ENCODE measurements at places on chromosomes 7 and 10. TPM values are rescaled to one million over a fixed set of nuclear protein-coding genes. Genes with fewer than 3 reads are reported as not detected.
A peak's percentile ranks its signal among the peaks of the same experiment; 100 is the strongest.

Gene MRC1
- 14.8 TPM for polyA plus RNA-seq

GRCh38 chr7:128104108-128104742 lies 73.0 kb upstream of the LRRC4 start:
- no peaks in the 10 kb centered on the region for H3K4me1 ChIP-seq
- no peak for DNase-seq
- H3K4me3 ChIP-seq: no peak overlapping the region
- peaks cover 3% of the 10 kb centered on the region for H3K27me3 ChIP-seq

GRCh38 chr7:157807510-157807909 lies 470.7 kb downstream of the DNAJB6 start:
- H3K4me3 ChIP-seq: no peak overlapping the region
- H3K27ac ChIP-seq: no peak overlapping the region
- DNase-seq: no peak

DNA sequence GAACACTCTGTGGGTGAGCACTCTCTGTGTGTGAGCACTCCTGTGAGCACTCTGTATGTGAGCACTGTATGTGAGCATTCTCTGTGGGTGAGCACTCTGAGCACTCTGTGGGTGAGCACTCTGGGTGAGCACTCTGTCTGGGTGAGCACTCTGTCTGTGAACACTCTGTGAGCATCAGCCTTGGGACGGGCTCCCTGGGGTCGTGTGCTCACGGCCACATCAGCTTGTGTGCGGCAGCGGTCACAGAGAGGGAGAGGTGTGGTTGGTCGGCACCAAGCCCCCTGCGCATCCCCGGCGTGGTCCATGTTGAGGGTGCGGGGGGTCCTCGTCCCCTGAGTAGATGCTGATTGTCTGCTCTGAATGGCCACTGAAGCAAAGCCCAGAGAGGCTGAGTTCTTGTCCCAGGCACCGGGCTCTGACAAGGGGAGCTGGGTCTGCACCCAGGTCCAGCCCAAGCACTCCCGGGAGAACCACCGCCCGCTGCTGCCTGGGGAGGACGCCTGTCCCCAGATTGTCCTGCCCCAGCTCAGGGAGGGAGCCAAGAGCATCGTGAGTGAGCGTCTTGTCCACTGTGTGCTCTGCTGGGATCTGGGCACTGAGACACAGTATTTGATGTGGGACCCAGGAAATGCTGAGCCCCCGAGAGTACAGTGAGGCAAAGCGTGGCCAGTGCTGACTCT lies 143.7 kb downstream of the DNAJB6 start:
- H3K27ac ChIP-seq: no peak overlapping the region
- H3K27me3 ChIP-seq: no peaks in the 10 kb centered on the region
- H3K36me3 ChIP-seq: no peaks in the 10 kb centered on the region
- no peaks in the 10 kb centered on the region for H3K4me1 ChIP-seq

Gene LBX1
- not detected for polyA plus RNA-seq

DNA sequence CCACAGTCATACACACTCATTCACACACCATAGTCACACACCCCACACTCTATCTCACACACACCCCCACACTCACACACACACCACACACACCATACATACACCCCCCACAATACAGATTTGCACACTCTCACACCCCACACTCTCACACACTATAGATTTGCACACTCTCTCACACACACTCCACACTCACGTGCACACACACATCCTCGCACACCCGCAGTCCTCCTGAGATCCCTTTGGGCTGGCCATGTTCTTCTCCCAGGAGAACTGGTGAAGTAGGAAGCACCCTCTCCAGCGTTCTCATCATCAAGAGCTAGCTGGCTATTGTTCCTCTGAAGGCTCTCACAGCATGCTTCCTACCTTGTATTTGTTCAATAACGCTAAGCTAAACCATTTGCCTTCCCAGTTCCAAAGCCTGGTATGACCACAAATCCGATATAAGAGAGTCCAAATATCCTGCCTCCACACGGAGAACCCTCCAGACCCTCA lies 86.2 kb downstream of the HECW1 start:
- no peak overlapping the region for H3K4me3 ChIP-seq
- H3K4me1 ChIP-seq: no peaks in the 10 kb centered on the region
- no peak for DNase-seq

GRCh38 chr10:126598009-126598408 lies 72.5 kb downstream of the C10orf90 start:
- peak; percentile 7 for DNase-seq
- H3K27ac ChIP-seq: no peak overlapping the region
- no peaks in the 10 kb centered on the region for H3K27me3 ChIP-seq
- H3K4me3 ChIP-seq: no peak overlapping the region

- peaks cover 36% of the 10 kb centered on the region for H3K27me3 ChIP-seq
- no peak overlapping the region for H3K27ac ChIP-seq
- peaks cover 25% of the 10 kb centered on the region for H3K4me1 ChIP-seq
- no peaks in the 10 kb centered on the region for H3K36me3 ChIP-seq
- DNase-seq: no peak
- no peak overlapping the region for H3K4me3 ChIP-seq
Measured at GRCh38 chr10:22333975-22334282, 11.4 kb upstream of the SPAG6 start.

GRCh38 chr10:60434418-60435046 lies 44.9 kb upstream of the ANK3 start:
- DNase-seq: peak; percentile 64
- H3K4me3 ChIP-seq: no peak overlapping the region
- H3K27me3 ChIP-seq: no peaks in the 10 kb centered on the region
- H3K27ac ChIP-seq: no peak overlapping the region
- peaks cover 7% of the 10 kb centered on the region for H3K4me1 ChIP-seq
- no peaks in the 10 kb centered on the region for H3K36me3 ChIP-seq

Gene GAD2
- polyA plus RNA-seq: not detected

Gene ANKRD61
- polyA plus RNA-seq: 0.35 TPM

Gene CHAT
- polyA plus RNA-seq: not detected

Gene OPN4
- polyA plus RNA-seq: 0.29 TPM

DNA sequence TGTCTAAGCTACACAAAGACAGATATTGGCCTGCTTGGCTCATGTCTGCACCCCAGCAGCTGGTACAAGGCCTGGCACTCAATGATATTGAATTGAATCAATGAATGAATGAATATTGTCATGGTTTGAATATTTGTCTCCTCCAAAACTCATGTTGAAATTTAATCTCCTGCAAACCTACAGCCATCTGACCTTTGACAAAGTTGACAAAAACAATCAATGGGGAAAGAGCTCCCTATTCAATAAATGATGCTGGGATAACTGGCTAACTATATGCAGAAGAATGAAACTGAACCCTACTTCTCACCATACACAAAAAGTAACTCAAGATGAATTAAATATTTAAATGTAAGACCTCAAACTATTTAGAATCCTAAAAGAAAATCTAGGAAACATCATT lies 144.7 kb downstream of the CYP26A1 start:
- no peaks in the 10 kb centered on the region for H3K27me3 ChIP-seq
- DNase-seq: no peak
- H3K36me3 ChIP-seq: no peaks in the 10 kb centered on the region
- no peak overlapping the region for H3K4me3 ChIP-seq
- no peak overlapping the region for H3K27ac ChIP-seq

DNA sequence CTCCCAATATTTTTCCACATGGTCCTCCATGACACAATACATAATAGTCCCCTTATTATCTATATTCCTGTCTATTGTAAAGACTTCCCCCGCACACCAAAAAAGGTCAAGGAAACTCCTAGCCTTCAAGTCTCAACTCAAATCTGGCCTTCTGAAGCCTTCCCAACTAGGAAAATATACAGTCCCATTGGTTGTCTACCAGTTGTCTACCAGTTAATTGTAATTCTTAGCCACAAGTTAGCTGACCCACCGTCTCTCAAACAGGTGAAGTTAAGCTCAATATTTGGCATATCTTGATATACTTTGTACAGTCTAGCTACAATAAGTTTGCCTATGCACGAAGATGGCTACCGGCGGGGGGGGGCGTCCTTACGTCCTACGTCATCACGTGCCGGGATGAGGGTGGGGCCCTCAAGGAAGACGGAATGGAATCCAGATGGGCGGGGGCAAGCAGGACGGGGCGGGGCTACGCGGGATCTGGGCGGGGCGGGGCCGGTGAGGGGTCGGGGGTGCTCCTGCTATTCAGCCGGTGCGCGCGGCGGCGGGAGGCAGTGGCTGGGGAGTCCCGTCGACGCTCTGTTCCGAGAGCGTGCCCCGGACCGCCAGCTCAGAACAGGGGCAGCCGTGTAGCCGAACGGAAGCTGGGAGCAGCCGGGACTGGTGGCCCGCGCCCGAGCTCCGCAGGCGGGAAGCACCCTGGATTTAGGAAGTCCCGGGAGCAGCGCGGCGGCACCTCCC lies at the start of gene AHR:
Gene AHR (plus strand): TSS at position 551 of the 738 bp plus-strand sequence. CDS start 613 bp downstream, outside the sequence.
- H3K27me3 ChIP-seq: no peaks in the 10 kb centered on the region
- H3K36me3 ChIP-seq: no peaks in the 10 kb centered on the region
- H3K4me3 ChIP-seq: peak within 1 kb of the TSS; percentile 72
- peak; percentile 97 for DNase-seq
- peak within 1 kb of the TSS; percentile 90 for H3K27ac ChIP-seq

- DNase-seq: no peak
- no peak overlapping the region for H3K27ac ChIP-seq
- no peaks in the 10 kb centered on the region for H3K36me3 ChIP-seq
- no peaks in the 10 kb centered on the region for H3K4me1 ChIP-seq
Measured at GRCh38 chr7:6533893-6534495, 17.3 kb downstream of the GRID2IP start.

- H3K27me3 ChIP-seq: no peaks in the 10 kb centered on the region
- no peak overlapping the region for H3K4me3 ChIP-seq
- DNase-seq: no peak
- H3K36me3 ChIP-seq: no peaks in the 10 kb centered on the region
- H3K27ac ChIP-seq: no peak overlapping the region
Measured at GRCh38 chr10:96910488-96911395, 78.6 kb downstream of the LCOR start.

DNA sequence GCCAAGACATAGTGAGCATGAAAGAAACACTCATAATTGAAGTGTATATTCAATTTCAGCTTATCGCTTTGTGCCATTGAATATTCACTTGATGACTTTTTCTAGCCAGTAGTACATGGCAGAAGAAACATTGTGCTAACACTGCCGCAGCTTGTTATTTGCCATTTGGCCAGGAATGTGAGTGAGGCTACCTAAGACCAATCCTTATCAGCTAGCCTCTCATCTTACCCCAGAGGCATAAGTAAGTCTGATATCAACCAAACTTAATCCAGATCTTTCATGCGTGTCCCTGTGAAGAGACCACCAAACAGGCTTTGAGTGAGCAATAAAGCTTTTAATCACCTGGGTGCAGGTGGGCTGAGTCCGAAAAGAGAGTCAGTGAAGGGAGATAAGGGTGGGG lies 586.0 kb upstream of the MBL2 start:
- no peaks in the 10 kb centered on the region for H3K4me1 ChIP-seq
- H3K36me3 ChIP-seq: no peaks in the 10 kb centered on the region
- H3K27ac ChIP-seq: no peak overlapping the region
- no peaks in the 10 kb centered on the region for H3K27me3 ChIP-seq
- H3K4me3 ChIP-seq: no peak overlapping the region
- no peak for DNase-seq

Gene KIN
- 19.9 TPM for polyA plus RNA-seq

DNA sequence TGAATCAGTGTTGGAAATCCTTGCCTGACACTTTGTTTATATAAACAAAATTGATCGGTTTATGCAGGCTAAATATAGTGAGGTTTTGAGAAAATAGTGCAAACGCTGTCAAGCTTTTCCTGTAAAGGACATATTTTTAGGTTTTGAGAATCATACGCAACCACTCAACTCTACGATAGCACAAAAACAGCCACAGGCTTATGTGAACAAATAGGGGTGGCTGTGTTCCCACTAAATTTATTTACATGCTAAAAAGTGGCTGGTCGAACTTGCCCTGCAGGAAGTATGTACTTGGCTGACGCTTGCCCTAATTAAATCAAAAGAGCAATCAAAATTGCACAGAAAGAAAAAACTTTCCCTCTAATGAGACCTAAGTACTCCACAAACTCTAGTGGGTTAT lies 234.7 kb upstream of the CACNA2D1 start:
- no peaks in the 10 kb centered on the region for H3K4me1 ChIP-seq
- H3K4me3 ChIP-seq: no peak overlapping the region
- DNase-seq: no peak
- H3K27ac ChIP-seq: no peak overlapping the region
- H3K27me3 ChIP-seq: no peaks in the 10 kb centered on the region
